ENCODE measurements at places on chromosomes 16 and 17.
A peak's percentile ranks its signal among the peaks of the same experiment; 100 is the strongest.

- H3K4me1 ChIP-seq, result no peaks in the 10 kb centered on the region
- no peak overlapping the region for H3K27ac ChIP-seq
- H3K4me3 ChIP-seq, result no peak overlapping the region
- DNase-seq, result no peak
These were observed 17.8 kb downstream of the HS3ST6 start for GRCh38 chr16:1900452-1900774.

GRCh38 chr17:59827721-59828477, 64.8 kb downstream of the TUBD1 start:
- H3K27me3 ChIP-seq, result no peaks in the 10 kb centered on the region
- peak overlapping the region; percentile 95 for H3K27ac ChIP-seq
- DNase-seq, result no peak

- peak overlapping the region; percentile 60 for H3K27ac ChIP-seq
- peaks cover 40% of the 10 kb centered on the region for H3K36me3 ChIP-seq
- peak overlapping the region; percentile 59 for H3K4me3 ChIP-seq
- H3K4me1 ChIP-seq, result peaks cover 45% of the 10 kb centered on the region
- H3K27me3 ChIP-seq, result no peaks in the 10 kb centered on the region
- DNase-seq, result peak; percentile 34
These were observed 5.7 kb downstream of the ZNF319 start for GRCh38 chr16:57994778-57995177.

- no peak overlapping the region for H3K4me3 ChIP-seq
- no peak for DNase-seq
- H3K4me1 ChIP-seq, result peaks cover 5% of the 10 kb centered on the region
- H3K27ac ChIP-seq, result no peak overlapping the region
- no peaks in the 10 kb centered on the region for H3K36me3 ChIP-seq
These were observed 81.8 kb upstream of the TBC1D3K start for GRCh38 chr17:37842401-37842800.

- H3K4me3 ChIP-seq, result no peak overlapping the region
- H3K27me3 ChIP-seq, result peaks cover 17% of the 10 kb centered on the region
- H3K27ac ChIP-seq, result no peak overlapping the region
- H3K36me3 ChIP-seq, result no peaks in the 10 kb centered on the region
These were observed 108.5 kb upstream of the XYLT1 start for GRCh38 chr16:17578981-17579874.

DNA sequence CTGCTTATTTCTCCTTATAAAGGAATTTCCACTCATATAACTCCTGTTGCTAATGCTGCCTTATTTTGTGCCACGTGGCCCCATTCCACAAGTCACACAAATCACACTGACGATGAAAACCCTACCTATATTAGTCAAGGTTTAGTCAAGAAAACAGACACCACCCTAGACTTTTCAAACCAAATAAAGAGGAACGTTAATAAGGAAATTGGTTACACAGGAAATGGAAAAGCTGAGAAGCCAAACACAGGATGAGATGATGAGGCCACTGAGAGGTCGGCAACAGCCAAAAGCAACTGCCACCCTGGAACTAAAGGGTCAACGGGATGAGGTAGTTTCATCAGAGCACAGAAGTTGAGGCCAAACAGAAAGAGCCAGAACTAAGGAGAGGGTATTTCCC, 47.3 kb upstream of the ALOX12 start:
- peaks cover 2% of the 10 kb centered on the region for H3K4me1 ChIP-seq
- no peak for DNase-seq
- H3K4me3 ChIP-seq, result no peak overlapping the region
- no peak overlapping the region for H3K27ac ChIP-seq
- H3K27me3 ChIP-seq, result no peaks in the 10 kb centered on the region
- H3K36me3 ChIP-seq, result no peaks in the 10 kb centered on the region

DNA sequence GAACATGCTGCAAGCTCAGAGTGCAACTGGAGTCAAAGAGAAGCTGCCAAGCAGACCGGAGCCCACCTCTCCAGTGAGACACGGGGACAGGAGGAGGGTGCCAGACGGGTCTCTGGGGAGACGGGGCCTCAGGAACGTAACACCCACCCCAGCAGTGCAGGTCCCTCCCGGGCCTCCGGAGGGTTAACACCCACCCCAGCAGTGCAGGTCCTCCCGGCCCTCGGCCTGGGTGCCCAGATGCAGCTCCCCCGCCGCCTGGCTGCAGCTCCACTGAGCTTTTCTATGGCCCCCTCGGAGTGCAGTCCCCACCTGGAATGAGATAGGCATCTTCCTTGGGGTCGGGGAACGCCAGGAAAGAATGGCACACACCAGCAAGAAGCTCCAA, 89.9 kb downstream of the ZNF778 start:
- H3K4me3 ChIP-seq, result no peak overlapping the region
- H3K4me1 ChIP-seq, result peaks cover 55% of the 10 kb centered on the region
- H3K36me3 ChIP-seq, result peaks cover 17% of the 10 kb centered on the region
- no peak overlapping the region for H3K27ac ChIP-seq

DNA sequence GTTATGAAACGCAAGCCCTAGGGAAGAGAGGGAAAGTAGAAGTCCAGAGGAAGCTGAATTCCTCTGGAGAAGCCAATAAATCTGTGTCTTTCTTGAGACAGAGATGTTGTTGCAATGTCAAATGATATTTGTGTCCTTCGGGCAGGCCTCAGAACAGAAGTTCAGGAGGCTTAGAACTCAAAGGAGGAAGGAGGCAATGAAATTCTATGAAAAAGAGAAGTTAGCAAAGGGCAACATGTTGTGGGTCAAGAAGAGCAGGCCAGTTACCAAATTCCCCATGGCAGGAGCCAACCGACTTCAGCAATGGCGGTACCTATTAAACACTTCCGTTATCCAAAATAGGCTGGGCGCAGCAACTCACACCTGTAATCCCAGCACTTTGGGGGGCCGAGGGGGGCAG, 109.0 kb upstream of the DHX40 start:
- no peak for DNase-seq
- H3K4me1 ChIP-seq, result no peaks in the 10 kb centered on the region
- H3K4me3 ChIP-seq, result no peak overlapping the region
- H3K36me3 ChIP-seq, result peaks cover 2% of the 10 kb centered on the region

DNA sequence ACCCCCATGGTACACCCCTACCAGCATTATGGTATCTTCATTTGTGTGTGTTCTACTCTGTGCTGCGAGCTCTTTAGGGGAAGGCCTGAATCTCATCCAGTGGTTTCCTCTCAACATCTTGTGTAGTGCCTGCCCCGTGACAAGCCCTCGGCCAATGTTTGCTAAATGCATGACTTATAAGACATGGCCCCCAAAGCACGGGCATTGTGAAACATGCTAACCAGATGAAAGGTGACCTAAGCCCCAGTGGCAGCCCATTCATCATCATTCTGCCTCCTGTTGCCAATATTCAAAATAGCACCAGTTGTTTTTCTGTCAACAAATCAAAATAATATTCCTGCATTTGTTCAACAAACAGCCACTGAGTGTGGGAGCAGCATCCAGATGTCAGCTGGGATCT, 108.8 kb upstream of the HSBP1 start:
- no peaks in the 10 kb centered on the region for H3K36me3 ChIP-seq
- H3K27ac ChIP-seq, result no peak overlapping the region
- no peaks in the 10 kb centered on the region for H3K4me1 ChIP-seq
- no peak for DNase-seq

DNA sequence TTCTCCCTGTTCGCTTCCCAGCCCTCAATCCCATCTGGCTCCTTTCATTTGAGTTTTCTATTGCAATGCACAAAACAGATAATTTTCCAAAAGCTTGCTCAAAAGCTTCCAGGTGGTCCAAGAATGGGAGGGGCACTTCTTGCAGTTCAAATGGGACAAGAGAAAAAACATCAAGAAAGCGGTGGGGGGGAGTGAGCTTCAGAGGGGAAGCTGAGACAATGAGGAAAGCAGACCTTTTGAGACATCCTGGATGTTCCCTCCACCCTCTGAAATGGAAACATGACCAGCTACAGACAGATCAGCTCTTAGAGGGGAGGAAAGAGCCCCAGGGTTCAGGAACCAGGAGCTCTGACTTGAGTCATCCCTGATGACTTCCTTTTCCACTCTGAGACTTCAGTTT, 368.2 kb downstream of the SLC39A11 start:
- no peaks in the 10 kb centered on the region for H3K36me3 ChIP-seq
- DNase-seq, result no peak
- no peak overlapping the region for H3K27ac ChIP-seq
- peaks cover 34% of the 10 kb centered on the region for H3K4me1 ChIP-seq

DNA sequence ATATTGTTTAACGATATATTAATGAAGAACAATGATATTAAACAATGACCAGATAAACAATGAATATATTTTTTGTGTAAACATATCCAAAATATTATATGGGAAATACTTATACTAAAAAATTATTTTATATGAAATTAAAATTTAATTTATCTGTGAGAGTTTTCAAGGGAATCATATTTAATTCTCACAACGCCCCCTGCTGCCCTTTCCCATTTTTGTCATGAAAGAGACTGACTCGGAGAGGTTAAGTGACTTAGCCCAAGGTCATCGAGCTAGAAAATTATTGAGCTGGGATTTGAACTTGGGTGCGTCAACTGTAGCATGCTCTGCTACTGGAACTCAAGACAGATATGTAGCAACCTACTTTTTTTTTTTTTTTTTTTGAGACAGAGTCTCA, 7.2 kb upstream of the MYCBPAP start:
- H3K36me3 ChIP-seq, result peaks cover 3% of the 10 kb centered on the region
- no peak overlapping the region for H3K27ac ChIP-seq
- DNase-seq, result no peak
- H3K4me1 ChIP-seq, result peaks cover 6% of the 10 kb centered on the region
- H3K4me3 ChIP-seq, result no peak overlapping the region

GRCh38 chr17:9828296-9829295, 2.9 kb downstream of the GLP2R start:
- H3K4me1 ChIP-seq, result no peaks in the 10 kb centered on the region
- peaks cover 43% of the 10 kb centered on the region for H3K27me3 ChIP-seq
- H3K36me3 ChIP-seq, result peaks cover 2% of the 10 kb centered on the region
- no peak overlapping the region for H3K4me3 ChIP-seq
- no peak overlapping the region for H3K27ac ChIP-seq

- H3K27me3 ChIP-seq, result no peaks in the 10 kb centered on the region
- no peaks in the 10 kb centered on the region for H3K36me3 ChIP-seq
- H3K4me1 ChIP-seq, result peaks cover under 1% of the 10 kb centered on the region
- no peak for DNase-seq
- H3K27ac ChIP-seq, result no peak overlapping the region
These were observed 4.8 kb downstream of the CDR2L start for GRCh38 chr17:74992223-74992622.

DNA sequence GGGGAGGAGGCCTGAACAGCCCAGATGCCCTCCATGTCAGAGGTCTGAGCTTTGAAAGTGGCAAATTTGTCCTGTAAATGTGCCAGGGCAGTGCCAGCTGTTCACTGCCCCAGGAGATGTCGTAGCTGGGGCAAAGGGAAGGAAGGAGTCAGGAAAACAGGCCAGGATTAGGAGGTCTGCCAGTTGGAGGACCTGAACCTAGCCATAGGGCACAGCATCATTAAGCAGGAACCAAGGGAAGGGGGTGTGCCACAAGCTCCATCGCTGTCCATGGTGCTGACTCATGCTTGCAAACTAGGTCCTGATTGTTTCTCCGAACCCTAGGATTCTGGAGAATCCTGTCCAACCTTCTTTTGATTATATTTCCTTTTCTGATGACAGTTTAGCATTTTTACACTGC, 124.2 kb downstream of the TMEM132E start:
- no peak for DNase-seq
- H3K4me1 ChIP-seq, result no peaks in the 10 kb centered on the region
- peaks cover 3% of the 10 kb centered on the region for H3K36me3 ChIP-seq
- H3K27me3 ChIP-seq, result peaks cover 82% of the 10 kb centered on the region

GRCh38 chr16:68939692-68940320, 96.5 kb downstream of the TANGO6 start:
- H3K27me3 ChIP-seq, result no peaks in the 10 kb centered on the region

- peaks cover 6% of the 10 kb centered on the region for H3K4me1 ChIP-seq
- DNase-seq, result no peak
- H3K4me3 ChIP-seq, result no peak overlapping the region
- no peaks in the 10 kb centered on the region for H3K36me3 ChIP-seq
- no peak overlapping the region for H3K27ac ChIP-seq
- H3K27me3 ChIP-seq, result no peaks in the 10 kb centered on the region
These were observed 25.4 kb upstream of the ADCY9 start for GRCh38 chr16:4141604-4142003.

- peak overlapping the region; percentile 70 for H3K4me3 ChIP-seq
- peaks cover 46% of the 10 kb centered on the region for H3K27me3 ChIP-seq
- H3K4me1 ChIP-seq, result peaks cover 4% of the 10 kb centered on the region
- no peak overlapping the region for H3K27ac ChIP-seq
- no peaks in the 10 kb centered on the region for H3K36me3 ChIP-seq
These were observed 30.6 kb downstream of the OSBPL7 start for GRCh38 chr17:47791025-47791424.

GRCh38 chr16:70428178-70428998, 10.5 kb downstream of the ST3GAL2 start:
- H3K27ac ChIP-seq, result peak overlapping the region; percentile 84
- DNase-seq, result no peak
- no peaks in the 10 kb centered on the region for H3K36me3 ChIP-seq
- no peaks in the 10 kb centered on the region for H3K27me3 ChIP-seq

GRCh38 chr16:74556375-74556922, 50.5 kb downstream of the GLG1 start:
- H3K4me3 ChIP-seq, result no peak overlapping the region
- no peak overlapping the region for H3K27ac ChIP-seq
- no peaks in the 10 kb centered on the region for H3K36me3 ChIP-seq
- H3K4me1 ChIP-seq, result peaks cover 20% of the 10 kb centered on the region
- H3K27me3 ChIP-seq, result no peaks in the 10 kb centered on the region
- DNase-seq, result no peak

- H3K4me1 ChIP-seq, result peaks cover 33% of the 10 kb centered on the region
- peak overlapping the region; percentile 60 for H3K4me3 ChIP-seq
- no peak for DNase-seq
- H3K27ac ChIP-seq, result peak overlapping the region; percentile 94
These were observed 29.8 kb downstream of the KIAA0513 start for GRCh38 chr16:85057212-85057889.

- peaks cover 10% of the 10 kb centered on the region for H3K4me1 ChIP-seq
- H3K36me3 ChIP-seq, result peaks cover 4% of the 10 kb centered on the region
- no peaks in the 10 kb centered on the region for H3K27me3 ChIP-seq
- H3K27ac ChIP-seq, result no peak overlapping the region
- H3K4me3 ChIP-seq, result no peak overlapping the region
- no peak for DNase-seq
These were observed 80.0 kb downstream of the CDRT15 start for GRCh38 chr17:14156689-14157088.

DNA sequence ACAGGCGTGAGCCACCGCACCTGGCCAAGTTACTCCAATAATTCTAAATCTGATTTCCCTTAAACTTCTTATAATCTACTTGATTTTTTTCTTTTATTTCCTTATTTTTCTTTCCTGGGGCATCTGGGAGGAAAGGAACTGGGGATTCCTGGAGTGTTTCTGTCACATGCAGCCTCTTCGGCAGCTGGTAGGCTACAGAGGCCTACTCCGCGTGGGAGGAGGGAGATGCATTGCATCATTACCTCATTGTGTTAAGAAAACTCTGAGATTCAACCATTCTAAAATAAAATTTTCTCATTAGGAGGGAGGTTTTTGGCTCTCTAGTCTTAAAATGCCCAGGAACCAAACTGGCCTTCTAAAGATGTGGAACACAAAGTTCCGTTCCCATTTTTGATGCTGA, 64.0 kb downstream of the SOX9 start:
- no peaks in the 10 kb centered on the region for H3K36me3 ChIP-seq
- H3K4me3 ChIP-seq, result no peak overlapping the region
- no peaks in the 10 kb centered on the region for H3K27me3 ChIP-seq
- no peak overlapping the region for H3K27ac ChIP-seq

Measured in effector memory CD8-positive, alpha-beta T cell (primary cell).